ENCODE measurements at places on chromosomes 12 and 14.

GRCh38 chr14:54894995-54895394 is 7.6 kb downstream of the GCH1 start:
- DNase-seq = no peak

DNA sequence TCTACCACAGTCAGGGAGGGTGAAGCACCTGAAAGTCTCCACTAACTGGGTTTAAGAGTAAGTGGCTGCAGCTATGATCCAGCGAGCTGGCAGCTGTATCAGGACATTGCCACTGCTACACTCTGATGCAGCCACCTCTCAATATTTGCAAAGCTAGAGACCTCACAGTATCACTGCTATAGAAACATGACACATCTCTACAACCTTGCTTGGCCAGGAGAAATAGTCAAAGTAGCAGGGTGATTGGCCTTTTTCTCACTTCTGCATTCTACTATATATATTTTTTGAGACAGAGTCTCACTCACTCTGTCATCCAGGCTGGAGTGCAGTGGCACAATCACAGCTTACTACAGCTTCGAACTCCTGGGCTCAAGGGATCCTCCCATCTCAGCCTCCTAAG is 9.3 kb upstream of the FMNL3 start:
- no peak for DNase-seq

- no peak for DNase-seq
Measured at GRCh38 chr14:69695322-69696203, 71.4 kb upstream of the SRSF5 start.

- DNase-seq = no peak
Measured at GRCh38 chr12:91230841-91231240, 48.2 kb upstream of the DCN start.

DNA sequence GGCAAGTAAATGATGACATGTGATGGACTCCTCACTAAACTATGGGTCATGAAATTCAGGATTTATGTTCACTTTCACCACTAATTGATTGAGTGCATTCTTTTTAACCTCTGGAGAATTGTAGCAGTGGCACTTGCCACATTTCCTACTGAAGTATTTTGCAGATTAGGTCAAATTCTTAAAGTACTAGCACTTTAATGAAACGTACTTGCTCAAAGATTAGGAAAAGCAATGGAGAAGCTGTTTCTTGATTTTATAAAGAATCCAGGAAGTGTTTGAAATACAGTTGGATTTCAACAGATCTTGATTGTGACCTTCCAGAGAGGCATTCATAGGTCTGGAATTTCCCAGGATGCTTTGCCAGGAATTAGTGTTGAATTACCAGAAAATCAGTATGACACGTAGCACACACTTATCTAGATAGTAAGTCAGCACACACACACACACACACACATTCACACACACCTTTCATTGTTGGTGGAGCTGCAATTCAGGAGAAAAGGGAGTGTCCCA is 162.6 kb downstream of the MYRFL start:
- DNase-seq = no peak

- DNase-seq = no peak
Measured at GRCh38 chr12:25189656-25190055, 5.3 kb downstream of the DNAI7 start.

DNA sequence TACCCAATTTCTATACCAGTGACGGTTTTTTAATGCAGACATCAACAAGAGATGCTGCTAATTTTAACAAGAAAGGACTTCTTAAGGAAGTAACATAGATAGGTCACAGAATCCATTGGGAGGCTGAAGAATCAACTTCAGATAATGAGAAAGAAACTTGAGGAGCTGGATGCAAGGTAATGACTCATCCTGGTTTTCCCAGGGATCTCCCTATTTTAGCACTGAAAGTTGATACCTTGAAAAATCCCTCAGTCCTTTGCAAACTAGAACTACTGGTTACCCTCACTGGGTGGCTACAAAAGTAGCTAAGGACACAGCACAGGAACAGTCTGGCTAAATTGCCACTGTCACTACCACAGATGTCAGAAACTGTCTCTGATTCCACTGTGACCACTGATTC is 561.9 kb downstream of the FLRT2 start:
- no peak for DNase-seq

DNA sequence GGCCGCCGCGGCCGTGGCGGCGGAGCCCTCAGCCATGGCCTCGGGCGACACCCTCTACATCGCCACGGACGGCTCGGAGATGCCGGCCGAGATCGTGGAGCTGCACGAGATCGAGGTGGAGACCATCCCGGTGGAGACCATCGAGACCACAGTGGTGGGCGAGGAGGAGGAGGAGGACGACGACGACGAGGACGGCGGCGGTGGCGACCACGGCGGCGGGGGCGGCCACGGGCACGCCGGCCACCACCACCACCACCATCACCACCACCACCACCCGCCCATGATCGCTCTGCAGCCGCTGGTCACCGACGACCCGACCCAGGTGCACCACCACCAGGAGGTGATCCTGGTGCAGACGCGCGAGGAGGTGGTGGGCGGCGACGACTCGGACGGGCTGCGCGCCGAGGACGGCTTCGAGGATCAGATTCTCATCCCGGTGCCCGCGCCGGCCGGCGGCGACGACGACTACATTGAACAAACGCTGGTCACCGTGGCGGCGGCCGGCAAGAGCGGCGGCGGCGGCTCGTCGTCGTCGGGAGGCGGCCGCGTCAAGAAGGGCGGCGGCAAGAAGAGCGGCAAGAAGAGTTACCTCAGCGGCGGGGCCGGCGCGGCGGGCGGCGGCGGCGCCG is 381 bp downstream of the YY1 start:
- no peak for DNase-seq
